ENCODE measurements at places on chromosomes 7 and 10.

GRCh38 chr7:82335927-82336326 lies 107.7 kb downstream of the CACNA2D1 start:
- no peak for DNase-seq

DNA sequence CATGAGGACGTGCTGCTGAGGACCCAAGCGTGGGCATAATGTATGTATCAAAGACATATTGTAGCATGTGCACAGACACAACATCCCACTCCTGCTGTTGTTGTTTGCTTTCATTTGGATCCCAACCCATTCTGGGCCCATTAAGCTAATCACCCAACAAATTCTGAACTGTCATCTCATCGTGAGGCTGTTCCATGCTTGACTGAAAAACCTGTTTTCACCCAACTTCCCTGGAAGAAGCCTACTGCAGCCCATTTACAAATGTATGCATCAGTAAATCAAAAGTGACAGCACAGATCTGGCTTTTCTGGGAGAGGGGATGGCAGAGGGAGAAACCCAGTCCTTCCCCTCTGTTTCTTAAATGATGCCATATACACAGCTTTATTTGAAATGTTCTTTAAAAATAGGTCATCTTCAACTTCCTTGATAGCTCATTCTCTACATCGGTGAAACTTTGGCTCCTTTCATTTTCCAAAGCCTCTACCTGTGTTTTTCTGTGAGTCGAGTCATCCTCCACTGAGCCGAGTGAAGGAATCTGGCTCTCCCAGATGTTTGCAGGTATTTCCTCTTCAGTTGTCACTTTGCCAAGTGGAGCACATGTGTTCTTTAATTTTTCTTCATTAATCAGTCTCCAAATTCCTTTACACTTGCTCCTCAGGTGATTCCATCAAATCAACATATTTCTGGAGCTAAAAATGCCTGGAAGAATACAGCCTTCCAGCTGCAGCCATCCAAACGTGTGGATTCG lies 151.8 kb downstream of the CHN2 start:
- DNase-seq = no peak

DNA sequence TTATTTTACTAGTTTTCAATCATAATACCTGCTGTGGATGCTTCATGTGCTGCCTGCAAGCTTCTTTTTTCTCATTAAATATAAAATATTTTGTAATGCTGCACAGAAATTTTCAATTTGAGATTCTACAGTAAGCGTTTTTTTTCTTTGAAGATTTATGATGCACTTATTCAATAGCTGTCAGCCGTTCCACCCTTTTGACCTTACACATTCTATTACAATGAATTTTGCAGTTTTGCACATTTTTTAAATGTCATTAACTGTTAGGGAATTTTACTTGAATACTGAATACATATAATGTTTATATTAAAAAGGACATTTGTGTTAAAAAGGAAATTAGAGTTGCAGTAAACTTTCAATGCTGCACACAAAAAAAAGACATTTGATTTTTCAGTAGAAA lies 103.0 kb downstream of the PTEN start:
- no peak for DNase-seq

GRCh38 chr7:125099519-125099918 lies 169.9 kb upstream of the POT1 start:
- DNase-seq = no peak

DNA sequence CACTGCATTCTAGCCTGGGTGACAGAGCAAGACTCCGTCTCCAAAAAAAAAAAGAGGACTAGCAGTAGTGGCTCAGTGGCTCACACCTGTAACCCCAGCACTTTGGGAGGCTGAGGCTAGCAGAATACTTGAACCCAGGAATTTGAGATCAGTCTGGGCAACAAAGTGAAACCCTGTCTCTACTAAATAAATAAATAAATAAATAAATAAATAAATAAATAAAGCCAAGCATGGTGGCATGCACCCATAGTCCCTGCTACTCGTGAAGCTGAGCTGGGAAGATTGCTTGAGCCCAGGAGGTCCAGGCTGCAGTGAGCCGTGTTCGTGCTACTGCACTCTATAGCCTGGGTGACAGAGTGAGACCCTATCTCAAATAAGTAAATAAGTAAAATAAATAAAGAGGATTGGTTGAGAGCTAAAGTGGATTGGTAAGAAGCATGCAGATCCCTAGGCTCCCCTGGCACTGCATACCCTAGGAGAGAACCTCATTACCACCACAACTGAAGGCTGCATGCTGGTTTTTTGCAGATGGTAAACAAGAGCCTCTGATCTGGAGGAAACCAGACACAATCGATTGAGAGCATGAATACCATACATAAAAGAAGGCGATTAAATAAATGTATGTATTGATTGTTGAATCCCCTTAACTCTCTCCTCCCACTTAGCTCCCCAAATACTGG lies 163.2 kb downstream of the REEP3 start:
- DNase-seq = no peak

GRCh38 chr7:48643431-48644013 lies 280.8 kb upstream of the CDC14C start:
- no peak for DNase-seq

DNA sequence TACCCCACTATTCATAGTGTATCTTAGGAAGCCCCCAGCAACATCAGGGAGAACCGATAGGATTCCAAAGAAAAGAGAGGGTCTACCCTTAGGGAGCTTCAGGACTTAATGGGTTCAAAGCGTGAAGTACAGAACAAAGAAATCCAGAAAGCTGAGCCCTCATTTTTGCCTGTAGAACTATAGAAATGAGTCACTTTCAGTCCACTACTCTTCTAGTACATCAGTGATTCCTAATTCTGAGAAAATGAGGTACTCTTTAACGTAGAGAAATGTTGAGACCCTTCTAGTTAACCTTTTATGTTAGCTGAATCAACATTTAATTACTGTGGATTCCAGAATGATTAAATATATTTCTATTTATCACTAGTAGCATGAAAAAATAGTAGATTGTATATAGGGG lies 1.8 kb downstream of the TDRD1 start:
- DNase-seq = no peak

- DNase-seq = no peak
These were observed 16.0 kb downstream of the IL2RA start for GRCh38 chr10:6045878-6046772.

Data from activated T-cell treated with anti-CD3 and anti-CD28 coated beads for 48 hours (primary cell).